Mucosa of descending colon (tissue), 3 donors: ENCODE measurements at places on chromosomes 16 and 17.
A peak's percentile ranks its signal among the peaks of the same experiment; 100 is the strongest.

- DNase-seq = peak; percentile 95
Measured at GRCh38 chr16:68236137-68236825, 354 bp upstream of the ESRP2 start.

- no peak for DNase-seq
Measured at GRCh38 chr17:73644145-73645049, at the start of gene SDK2. Gene SDK2, minus strand, starts transcription at chr17:73644445. Its CDS starts 357 bp downstream, at chr17:73644088.

DNA sequence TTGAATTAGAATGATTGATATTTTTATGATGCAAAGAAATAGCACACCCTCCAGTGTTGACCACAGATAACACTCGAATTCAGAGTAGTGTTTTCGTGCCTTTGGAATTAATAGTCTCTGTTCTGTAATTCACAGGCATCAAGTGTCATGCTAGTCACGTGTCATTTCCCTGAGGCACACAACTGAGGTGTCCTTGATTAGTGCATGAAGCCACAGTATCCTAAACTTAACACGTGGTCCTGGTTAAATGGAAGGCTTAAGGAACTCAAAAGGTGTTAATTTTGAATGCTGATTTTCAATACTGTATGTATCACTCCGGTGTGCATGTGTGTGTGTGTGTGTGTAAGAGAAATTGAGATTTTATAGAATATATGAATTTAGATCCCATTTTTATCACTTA, 625.6 kb downstream of the TMEM114 start:
- no peak for DNase-seq

DNA sequence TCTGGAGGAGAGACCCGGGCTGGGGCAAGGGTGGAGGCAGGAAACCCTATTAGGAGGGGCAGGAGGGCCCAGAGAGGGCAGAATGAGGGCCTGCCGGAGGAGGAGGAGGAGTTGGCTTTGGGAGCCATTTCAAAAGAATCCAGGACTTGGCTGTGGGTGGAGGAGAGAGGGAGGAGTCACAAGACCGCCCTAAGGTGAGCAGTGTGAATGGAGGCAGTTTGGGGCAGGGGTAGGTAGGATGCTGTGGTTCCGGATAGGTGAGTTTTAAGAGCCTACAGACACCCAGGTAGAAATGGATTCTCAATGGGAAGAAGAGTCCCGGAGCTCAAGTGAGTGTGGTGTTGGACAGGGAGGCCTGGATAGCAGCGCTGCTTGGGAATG, 80.3 kb downstream of the ARHGAP23 start:
- DNase-seq = no peak

DNA sequence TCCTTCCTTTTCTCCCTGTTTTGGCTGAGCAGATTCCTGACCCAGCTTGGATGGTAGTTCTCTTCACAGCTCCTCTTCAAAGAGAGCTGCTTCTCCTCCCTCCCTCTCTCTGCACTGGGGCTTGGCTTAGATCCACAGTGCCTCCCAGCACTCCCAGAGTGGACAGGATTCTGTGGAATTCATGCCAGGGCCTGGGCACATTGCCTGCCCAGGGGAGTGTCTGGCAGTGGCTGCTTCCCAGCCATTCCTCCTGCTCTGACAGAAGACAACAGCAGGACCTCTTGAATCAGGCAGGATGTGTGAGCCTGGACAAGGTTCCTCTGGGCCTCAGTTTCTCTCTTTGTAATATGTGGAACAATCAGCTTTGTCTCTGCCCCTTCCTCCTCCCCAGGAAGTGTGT, 4.5 kb upstream of the MMP28 start:
- DNase-seq = peak; percentile 79

DNA sequence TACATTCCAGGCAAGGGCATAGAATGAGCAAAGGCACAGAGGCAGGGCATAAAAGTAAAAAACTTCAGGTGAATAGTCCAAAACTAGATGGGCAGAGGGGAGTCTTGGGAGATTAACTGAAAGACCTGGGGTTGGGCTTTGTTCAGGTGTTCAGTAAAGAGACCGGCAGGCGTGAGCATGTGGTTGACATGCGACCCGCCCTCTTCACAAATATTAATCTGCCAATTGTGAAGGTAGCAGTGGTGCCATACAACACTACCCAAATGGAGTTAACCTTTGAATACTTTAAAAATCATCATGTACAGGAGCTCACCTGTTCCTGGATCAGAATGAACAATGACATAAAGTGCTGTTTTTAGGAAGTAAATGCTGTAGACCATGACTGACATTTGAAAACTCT, 225.5 kb downstream of the LGALS9B start:
- DNase-seq = no peak

DNA sequence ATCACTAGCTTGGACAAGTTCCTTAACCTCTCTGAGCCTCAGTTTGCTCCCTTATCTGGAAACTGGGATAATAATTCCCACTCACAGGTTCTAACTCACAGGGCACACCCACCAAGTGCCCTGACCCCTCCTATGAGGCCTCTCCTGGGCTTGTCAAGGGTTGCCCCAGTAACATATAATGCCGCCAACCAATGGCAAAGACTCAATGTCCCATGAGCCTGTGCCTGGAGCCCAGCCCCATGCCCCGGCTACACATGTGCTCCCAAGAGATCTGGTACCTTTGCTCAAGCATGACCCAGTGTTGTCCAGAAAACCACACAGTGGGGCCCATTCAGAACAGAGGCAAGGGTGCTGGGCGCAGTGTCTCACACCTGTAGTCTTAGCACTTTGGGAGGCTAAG, 8.5 kb upstream of the FBXL19 start:
- no peak for DNase-seq

- DNase-seq = no peak
Measured at GRCh38 chr17:75906143-75906884, 1.6 kb upstream of the MRPL38 start.

DNA sequence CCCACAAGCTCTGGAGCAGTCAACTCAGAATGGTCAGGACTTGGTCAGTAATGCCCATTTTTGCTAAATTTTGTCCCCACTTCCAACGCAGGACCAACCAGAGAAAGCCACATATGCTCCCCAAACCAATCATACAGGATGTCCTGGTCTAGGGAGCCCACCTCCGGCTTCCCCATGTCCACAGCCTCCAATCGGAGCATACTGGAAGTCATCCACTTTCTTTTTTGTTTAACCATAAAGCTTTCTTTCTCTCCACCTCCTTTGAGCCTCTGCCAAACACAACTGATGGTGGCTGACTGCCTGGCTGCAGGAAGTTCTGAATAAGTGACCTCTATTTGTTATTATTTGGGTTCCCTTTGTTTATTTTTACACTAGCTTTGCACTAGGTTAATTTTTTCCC, 549.1 kb downstream of the WWOX start:
- no peak for DNase-seq

- DNase-seq = no peak
Measured at GRCh38 chr17:31588034-31588433, 196.6 kb downstream of the RAB11FIP4 start.

DNA sequence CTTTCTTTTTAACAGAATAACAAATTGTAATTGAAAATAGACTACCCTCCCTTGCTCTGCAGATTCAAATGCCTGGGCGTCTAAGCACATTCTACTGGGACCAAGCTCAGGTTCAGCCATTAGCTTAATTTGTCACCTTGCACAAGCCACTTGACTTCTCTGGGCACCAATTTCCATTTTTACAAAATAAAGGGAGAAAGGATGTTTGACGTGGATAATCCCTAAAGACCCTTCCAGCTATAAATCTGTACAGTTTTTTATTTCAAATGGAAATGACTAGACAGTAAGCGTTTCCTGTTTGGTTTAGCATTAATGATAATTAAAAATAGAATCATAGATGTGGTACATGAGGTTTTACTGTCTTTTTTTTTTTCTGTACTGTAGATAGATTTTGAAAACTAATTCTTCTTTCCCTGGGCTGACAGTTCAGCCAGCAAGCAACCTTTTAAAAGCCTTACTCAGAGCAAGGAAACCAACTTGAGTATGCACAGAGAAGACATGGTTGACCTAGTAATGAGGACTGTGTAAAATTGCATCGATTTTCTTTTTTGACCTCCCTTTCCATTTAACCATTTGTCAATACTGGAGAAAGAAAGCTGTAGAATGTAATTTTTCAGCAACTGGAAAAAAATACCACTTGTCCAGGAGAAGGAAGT, 1329.5 kb upstream of the CDH8 start:
- no peak for DNase-seq

- DNase-seq = no peak
Measured at GRCh38 chr16:31710134-31710533, 163.5 kb upstream of the ZNF267 start.

DNA sequence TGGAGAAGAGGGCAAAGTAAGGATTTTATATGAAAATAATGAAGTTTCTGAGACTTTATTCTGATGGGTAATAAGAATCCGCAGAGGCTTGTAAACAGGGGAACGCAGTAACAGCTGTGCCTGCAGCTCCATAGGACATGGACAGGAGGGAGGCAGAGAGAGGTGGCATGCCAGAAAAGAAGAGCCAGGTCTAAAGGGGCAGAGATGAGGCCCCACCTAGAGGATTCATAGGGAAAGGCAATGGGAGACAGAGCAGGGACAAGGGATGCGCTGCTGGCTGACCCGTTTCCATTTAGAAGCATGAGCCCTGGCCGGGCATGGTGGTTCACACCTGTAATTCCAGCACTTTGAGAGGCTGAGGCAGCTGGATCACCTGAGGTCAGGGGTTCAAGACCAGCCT, 340.3 kb upstream of the CDH5 start:
- no peak for DNase-seq

- DNase-seq = no peak
Measured at GRCh38 chr17:46167826-46168569, 25.2 kb downstream of the KANSL1 start.

GRCh38 chr16:58306327-58306726, 11.5 kb upstream of the PRSS54 start:
- DNase-seq = no peak

GRCh38 chr17:2897605-2898004, 101.4 kb downstream of the RAP1GAP2 start:
- DNase-seq = no peak

DNA sequence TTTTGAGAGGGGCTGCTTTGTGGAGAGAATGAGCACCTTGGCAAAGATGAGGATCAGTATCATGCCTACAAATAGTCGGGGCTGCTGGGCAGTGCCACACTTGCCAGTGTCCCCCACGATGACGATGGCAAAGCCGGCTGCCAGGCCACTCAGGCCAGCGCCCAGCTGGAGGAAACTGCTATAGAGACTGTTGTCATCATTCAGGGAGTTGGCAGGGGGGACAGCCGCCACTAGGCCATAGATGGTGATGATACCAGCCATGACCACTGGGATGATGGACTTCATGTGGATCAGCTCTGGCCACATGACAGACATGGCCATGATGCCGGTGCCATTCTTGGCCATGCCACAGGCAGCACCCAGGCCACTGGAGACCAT, 23.8 kb downstream of the MINK1 start:
- DNase-seq = no peak

DNA sequence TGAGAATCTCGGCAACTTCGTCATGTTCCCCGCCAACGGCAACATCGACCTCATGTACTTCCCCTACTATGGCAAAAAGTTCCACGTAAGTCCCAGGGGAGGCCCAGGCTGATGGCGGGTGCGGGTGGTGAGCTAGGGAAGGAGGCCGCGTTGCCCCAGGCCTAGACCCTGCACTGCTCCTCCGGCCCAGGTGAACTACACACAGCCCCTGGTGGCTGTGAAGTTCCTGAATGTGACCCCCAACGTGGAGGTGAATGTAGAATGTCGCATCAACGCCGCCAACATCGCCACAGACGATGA, 4.8 kb downstream of the ATP1B2 start:
- no peak for DNase-seq

GRCh38 chr17:29292071-29292991, 1.6 kb downstream of the NUFIP2 start:
- DNase-seq = peak; percentile 67

GRCh38 chr16:85774811-85775210, 23.9 kb upstream of the C16orf74 start:
- no peak for DNase-seq

- DNase-seq = peak; percentile 92
Measured at GRCh38 chr16:75566040-75566757, at the start of gene GABARAPL2. Gene GABARAPL2, plus strand, starts transcription at chr16:75566379. Its CDS starts 108 bp downstream, at chr16:75566487.

- no peak for DNase-seq
Measured at GRCh38 chr17:66698270-66698669, 136.6 kb upstream of the CACNG5 start.

GRCh38 chr16:4661661-4662060, 31.7 kb upstream of the NUDT16L1 start:
- DNase-seq = no peak

- DNase-seq = no peak
Measured at GRCh38 chr17:57918017-57918895, 37.0 kb downstream of the CUEDC1 start.
